ENCODE measurements at places on chromosomes 12 and 14.

DNA sequence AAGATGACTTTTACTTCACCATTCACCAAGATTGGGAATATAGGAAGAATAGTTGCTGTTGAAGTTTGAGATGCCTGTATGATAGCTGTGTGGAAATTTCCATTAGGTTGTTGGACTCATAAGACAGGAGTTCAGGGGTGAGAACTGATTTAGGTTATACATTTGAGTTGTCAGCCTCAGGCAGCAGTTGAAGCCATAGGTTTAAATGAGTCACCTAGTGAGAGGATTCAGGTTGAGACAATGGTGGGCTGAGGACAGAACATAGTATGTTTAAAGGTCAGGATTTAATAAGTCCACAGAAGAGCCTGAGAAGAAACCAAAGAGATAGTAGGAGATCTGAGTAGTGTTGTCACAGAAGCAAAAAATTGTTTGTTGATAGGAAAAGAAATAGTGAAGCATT is 63.6 kb upstream of the MON2 start:
- no peak for DNase-seq

- DNase-seq, result no peak
These were observed 7.1 kb downstream of the SETD1B start for GRCh38 chr12:121810833-121811433.

GRCh38 chr12:58529897-58530741 is 390.2 kb downstream of the LRIG3 start:
- no peak for DNase-seq

- DNase-seq, result peak; percentile 73
These were observed 23.8 kb upstream of the LRTM2 start for GRCh38 chr12:1796515-1797010.

- no peak for DNase-seq
These were observed 20.5 kb downstream of the TMEM116 start for GRCh38 chr12:111992464-111992863.

GRCh38 chr14:44113769-44114730 is 393.0 kb downstream of the FSCB start:
- DNase-seq, result no peak

GRCh38 chr14:60014402-60014801 is 77.3 kb upstream of the PCNX4 start:
- no peak for DNase-seq

- DNase-seq, result no peak
These were observed 27.0 kb upstream of the TMEM260 start for GRCh38 chr14:56552615-56553014.

DNA sequence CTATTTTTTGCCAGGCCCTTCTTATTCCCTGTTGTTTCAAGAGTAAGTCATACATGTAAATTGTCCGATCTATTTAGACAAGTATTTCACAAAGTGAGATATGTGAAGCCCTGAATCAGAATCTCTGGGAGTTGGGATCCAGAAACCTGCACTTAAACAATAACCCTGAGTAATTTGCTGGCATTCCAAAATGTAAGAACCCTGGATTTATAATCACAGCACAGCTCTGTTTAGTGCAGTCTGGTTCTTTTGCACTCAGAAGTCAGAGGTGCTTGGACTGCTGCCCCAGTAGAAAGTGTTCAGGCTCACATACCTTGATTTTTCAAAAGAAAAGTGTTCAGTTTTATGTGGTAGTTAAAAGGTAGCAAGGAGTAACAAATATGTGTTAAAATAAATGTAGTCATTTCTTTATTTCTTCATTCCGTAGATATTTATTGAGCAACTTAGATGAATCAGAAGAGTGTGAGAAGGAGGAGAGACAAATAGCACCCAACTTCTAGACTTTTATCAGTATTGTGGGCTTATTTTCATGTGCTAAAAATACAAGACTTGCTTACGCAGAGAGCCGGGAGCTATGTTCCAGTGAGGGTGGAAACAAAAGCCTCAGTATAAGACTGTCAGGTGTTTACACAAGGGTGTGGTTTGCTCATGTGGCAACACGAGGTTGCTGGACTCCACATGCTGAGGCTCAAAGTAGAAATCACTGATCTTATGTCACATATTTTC is 70.1 kb downstream of the SYNE2 start:
- DNase-seq, result no peak

DNA sequence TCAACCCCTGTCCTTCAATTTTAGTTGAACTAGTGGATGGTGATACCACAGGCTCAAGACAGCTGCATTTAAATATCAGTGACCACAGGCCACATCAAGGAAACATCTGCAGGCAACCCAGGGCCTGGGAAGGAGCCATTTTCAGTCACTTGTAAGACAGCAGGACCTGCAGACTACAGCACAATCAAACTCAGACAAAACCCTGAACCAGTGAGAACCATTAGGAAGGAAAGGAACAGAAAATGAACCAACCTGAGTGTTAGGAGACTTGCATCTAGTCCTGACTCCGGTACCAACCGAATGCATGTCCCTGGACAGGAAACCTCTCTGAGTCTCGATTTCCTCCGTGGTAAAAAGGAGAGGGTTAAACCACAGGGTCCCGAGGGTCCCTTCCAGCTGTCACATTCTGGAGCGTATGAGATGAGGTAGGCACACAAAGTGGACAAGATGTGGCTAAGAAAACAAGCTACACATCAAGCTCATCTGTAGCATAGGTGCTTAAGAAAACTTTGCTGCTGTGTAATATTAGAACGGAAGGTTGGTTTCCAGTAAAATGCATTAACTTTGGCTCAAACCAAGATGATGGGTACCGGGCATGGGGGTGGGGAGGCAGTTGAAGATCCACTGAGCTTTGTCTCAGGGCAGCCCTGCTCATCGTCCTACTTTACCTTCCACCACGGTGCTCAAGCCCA is 1.6 kb upstream of the CDKN1B start:
- peak; percentile 61 for DNase-seq

DNA sequence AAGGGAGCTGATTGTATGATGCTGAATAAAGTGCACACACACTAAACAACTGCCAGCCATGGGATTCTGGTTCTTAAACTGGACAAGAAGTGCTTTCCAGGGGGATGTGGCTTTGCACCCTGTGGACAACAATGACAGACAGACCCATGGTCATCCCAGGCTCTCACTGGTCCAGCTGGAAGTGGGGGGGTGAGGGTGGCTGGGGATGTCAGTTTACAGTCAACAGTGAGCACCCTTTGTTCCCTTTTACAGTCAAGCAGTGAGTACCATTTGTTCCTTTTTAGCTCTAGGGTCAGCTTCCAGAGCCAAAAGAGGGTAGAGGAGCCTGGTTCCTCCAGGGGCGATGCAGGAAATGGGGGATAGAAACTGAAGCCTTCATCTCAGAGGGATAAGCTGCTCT is 100.7 kb downstream of the SMOC1 start:
- no peak for DNase-seq

DNA sequence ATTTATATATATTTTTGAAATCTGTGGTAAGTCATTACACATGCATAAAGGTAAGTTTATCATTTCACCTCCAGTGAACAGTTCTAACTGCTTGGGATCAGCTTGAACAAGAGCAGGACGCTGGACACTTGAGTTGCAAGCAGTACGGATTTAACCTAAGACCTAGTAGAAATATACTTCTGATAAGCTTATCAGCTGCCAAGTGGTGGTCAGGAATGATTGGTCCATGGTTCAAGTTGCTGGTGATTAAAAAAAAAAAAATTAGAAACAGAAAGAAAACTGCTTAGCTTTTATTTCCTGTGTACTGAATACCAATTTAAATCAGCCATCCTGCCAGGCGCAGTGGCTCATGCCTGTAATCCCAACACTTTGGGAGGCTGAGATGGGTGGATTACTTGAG is 88.6 kb downstream of the AEBP2 start:
- no peak for DNase-seq

GRCh38 chr12:113604666-113605065 is 133.0 kb upstream of the LHX5 start:
- DNase-seq, result no peak

- DNase-seq, result no peak
These were observed 100.9 kb downstream of the EPS8 start for GRCh38 chr12:15688202-15688736.

DNA sequence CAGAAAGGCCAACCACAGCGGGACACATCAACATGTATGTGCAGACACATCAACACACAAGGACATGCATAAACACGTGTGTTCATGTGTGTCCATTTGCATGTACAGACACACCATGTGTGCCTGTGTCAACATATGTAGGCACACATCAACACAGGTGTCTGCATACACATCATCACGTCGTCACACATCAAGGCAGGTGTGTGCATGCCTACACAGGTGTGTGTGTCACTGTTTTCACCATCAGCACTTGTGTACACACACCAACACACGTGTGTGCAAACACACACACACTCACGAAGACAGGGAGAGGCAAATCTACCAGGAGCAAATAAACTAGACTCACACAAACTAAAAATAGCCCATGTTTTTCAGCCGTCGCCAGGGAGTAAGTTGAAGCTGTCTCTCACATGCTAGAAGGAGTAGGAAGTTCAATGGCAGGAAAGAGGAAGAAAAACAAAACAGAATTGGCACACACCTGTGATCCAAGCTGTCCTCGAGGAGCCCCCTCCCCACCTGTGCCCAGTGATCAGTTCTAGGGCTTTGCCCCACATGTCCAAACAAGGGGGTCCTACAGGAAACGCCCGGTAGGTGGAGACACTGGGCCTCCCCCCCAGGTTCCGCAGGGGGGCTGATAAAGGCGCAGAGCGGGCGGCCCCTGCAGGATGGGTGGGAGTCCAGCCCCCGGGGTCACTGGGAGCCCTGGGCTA is 7.4 kb downstream of the SCARB1 start:
- no peak for DNase-seq

DNA sequence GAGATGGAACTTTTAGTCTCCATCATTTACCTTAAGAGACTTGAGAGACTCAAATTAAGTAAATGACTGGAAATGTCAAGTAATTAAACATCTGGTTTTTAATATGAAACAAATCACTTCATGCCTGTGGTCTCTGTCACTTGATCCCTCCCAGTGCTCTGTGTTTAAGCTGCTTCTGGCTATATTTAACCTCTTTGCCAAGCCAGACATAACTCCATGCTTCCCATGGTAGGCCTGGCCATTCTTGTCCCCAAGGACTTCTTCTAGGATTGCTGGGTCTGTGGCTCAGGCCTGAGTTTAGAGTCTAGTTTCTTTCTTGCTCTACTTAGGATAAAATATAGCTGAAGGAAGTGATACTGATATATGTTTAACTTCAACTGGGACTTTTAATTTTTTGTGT is 1013.6 kb downstream of the FLRT2 start:
- DNase-seq, result no peak

- DNase-seq, result no peak
These were observed 126.6 kb upstream of the BCL2L14 start for GRCh38 chr12:11943919-11944700.
